Suprapubic skin (tissue), 4 donors: ENCODE measurements at places on chromosomes 7 and 10.

DNA sequence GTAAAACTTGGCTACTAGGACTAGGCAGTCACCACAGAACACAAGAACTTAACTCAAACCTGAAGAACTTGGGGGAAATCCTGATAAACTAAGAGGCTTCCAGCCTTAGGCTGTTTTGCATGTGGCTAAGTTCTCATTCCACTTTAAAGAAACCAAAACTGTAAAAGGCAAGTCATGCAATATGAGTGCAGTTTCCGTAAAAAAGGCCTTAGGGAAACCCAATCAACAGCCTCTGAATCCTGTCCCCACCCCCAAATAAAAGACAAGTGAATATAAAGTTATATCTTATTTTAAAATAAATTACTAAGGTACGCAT is 95.1 kb downstream of the USP6NL start:
- no peak for DNase-seq
- no peaks in the 10 kb centered on the region for H3K27me3 ChIP-seq
- no peak overlapping the region for H3K4me3 ChIP-seq
- peaks cover 7% of the 10 kb centered on the region for H3K4me1 ChIP-seq

- H3K36me3 ChIP-seq, result no peaks in the 10 kb centered on the region
- H3K27ac ChIP-seq, result no peak overlapping the region
- peaks cover 3% of the 10 kb centered on the region for H3K4me1 ChIP-seq
- no peak overlapping the region for H3K4me3 ChIP-seq
- no peaks in the 10 kb centered on the region for H3K27me3 ChIP-seq
Observed at GRCh38 chr7:121178452-121178851, 150.3 kb upstream of the WNT16 start.

DNA sequence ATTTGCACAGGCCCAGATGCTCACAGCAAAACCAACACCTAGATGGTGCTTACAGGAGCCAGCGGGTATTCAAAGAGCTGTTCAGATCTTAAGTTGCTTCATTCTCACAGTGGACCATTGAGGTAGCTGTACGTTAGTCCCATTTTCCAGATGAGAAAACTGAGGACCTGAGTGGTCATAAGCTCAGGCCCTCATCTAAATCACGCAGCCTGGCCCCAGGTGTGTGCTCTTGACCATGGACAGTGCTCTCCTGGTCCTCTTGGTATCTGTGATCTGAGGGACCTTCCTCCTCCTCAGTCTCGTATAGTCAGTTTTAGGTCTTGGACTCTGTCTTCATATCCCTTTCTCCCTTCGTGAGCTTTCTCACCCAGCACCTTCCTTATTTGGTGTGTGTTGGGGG is 43.7 kb downstream of the HTRA1 start:
- no peak overlapping the region for H3K27ac ChIP-seq
- peaks cover 31% of the 10 kb centered on the region for H3K36me3 ChIP-seq
- no peaks in the 10 kb centered on the region for H3K27me3 ChIP-seq

GRCh38 chr7:27640884-27641574 is 21.7 kb downstream of the HIBADH start:
- DNase-seq, result no peak
- peaks cover 15% of the 10 kb centered on the region for H3K4me1 ChIP-seq
- H3K27ac ChIP-seq, result no peak overlapping the region
- H3K27me3 ChIP-seq, result no peaks in the 10 kb centered on the region
- no peaks in the 10 kb centered on the region for H3K36me3 ChIP-seq

DNA sequence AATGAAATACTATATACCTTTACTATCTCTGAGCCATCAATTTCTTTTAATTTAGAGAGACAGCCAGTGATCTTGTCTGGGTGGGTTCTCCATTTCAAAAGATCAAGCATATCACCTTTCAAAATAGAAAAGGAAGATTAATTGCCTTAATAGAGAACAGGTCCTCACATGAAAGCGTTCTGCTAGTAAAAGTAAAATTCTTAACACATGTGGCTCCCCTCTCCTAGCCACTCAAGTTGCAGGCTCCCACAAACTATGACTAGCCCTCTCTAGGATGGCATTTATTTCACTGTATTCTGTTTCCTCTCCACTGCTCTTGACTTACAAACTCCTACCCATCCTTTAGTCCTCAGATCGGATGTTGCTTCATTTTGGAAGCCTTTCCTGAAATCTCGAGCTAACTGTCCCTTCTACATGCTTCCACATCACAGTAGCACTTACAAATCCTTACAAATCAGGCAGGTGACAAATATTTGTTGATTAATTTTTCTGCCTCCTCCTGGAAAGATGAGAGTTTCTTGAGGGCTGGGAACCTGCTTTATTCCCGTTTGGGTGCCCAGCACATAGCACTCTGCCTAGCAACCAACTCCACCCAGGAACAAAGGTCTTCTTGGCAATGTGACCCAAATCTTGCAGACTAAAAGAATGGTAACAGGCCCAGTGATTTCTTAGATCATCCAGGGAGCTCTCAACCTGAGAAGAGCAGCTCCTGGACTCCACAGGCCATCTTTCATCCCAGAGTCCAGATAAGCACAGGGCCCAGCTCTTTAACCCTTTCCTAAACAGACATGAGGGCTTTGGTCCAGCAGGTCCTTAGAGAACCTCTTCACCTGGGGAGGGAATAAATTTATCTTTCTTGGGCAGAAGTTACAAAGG is 310.4 kb upstream of the IMMP2L start:
- DNase-seq, result no peak
- peaks cover 3% of the 10 kb centered on the region for H3K4me1 ChIP-seq
- no peaks in the 10 kb centered on the region for H3K27me3 ChIP-seq
- no peak overlapping the region for H3K4me3 ChIP-seq

DNA sequence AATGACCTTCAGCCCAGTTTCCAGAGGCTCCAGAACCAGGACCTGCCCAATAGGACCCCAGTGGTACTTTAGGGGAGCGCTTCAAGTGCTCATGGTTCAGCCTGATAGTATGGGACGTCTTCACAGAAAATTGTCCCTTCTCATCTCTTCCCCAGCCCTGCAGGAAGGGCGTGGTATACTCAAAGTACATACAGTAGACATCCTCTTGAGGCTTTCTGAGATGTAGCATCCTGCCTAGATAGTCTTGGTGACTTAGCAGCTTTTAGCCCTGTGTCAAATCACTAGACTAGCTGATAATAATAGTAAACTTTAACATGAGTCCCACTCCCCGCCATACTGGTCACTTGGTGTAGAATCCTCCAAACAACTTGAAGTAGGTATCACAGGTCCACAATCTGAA is 193.2 kb downstream of the CYP26A1 start:
- no peaks in the 10 kb centered on the region for H3K4me1 ChIP-seq
- DNase-seq, result no peak
- H3K4me3 ChIP-seq, result no peak overlapping the region
- H3K36me3 ChIP-seq, result no peaks in the 10 kb centered on the region
- no peaks in the 10 kb centered on the region for H3K27me3 ChIP-seq

DNA sequence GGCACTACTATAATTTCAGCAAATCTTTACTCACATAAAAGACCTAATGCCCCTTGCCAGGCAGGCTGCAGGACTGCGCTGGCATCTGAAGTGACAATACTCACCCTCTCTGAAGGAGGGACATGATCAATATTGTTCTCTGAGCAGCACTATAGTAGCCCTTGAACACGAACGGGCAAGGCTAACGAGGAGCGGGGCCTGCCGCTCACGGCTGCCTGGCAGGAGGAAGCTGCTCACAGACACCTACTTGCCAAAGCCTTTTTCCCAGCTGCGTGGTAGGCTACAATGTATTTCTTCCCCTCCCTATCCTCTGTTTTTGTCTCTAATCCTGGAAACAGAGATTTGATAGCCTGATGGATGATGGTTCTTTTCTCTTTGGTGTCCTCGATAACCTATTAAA is 19.9 kb downstream of the PUS7 start:
- no peak overlapping the region for H3K27ac ChIP-seq
- DNase-seq, result no peak
- H3K36me3 ChIP-seq, result peaks cover 58% of the 10 kb centered on the region
- H3K27me3 ChIP-seq, result no peaks in the 10 kb centered on the region
- no peak overlapping the region for H3K4me3 ChIP-seq
- H3K4me1 ChIP-seq, result no peaks in the 10 kb centered on the region

GRCh38 chr7:69334701-69335100 is 263.6 kb upstream of the AUTS2 start:
- peaks cover 9% of the 10 kb centered on the region for H3K27me3 ChIP-seq
- H3K36me3 ChIP-seq, result no peaks in the 10 kb centered on the region
- no peak overlapping the region for H3K4me3 ChIP-seq
- DNase-seq, result no peak
- no peak overlapping the region for H3K27ac ChIP-seq

GRCh38 chr10:125565046-125565445 is 117.9 kb downstream of the TEX36 start:
- H3K27me3 ChIP-seq, result no peaks in the 10 kb centered on the region
- no peaks in the 10 kb centered on the region for H3K36me3 ChIP-seq
- H3K4me1 ChIP-seq, result no peaks in the 10 kb centered on the region
- no peak for DNase-seq
- no peak overlapping the region for H3K4me3 ChIP-seq

DNA sequence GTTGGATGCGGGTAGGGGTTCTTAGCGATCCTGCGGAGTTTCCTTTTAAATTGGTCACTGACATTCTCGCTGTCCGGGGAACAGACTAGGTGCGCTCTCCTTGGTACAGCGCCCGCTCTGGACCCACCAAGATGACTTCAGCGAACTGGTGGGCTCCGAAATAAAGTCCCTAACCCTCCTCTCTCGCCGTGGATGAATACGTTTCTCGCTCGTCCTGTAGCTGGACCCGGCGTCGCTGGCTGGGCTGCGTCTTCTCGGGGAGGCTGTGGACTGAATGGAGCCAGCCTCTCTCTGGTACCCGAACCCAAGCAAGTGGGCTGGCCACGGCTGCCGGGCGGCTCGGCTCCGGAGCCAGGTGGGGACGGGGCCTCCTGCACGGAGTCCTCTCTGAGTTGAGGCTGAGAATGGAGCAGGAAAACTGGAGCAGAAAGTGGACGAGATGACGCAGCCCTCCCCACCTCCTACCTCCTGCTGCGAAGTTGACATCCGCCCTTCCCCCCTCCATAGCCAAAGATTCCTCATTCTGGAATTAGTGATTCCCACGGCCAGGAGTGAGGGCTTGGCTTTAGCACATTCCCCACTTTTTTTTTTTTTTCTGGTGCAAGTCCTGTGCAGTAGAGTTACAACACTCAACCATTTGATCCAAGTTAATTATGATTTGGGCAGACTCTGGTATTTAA is 1.5 kb downstream of the UNC5B start:
- peak; percentile 75 for DNase-seq
- H3K27ac ChIP-seq, result peak overlapping the region; percentile 20
- H3K4me3 ChIP-seq, result peak overlapping the region; percentile 73
- H3K36me3 ChIP-seq, result no peaks in the 10 kb centered on the region

GRCh38 chr10:21030091-21030490 is 133.0 kb upstream of the NEBL start:
- H3K4me1 ChIP-seq, result no peaks in the 10 kb centered on the region
- H3K36me3 ChIP-seq, result no peaks in the 10 kb centered on the region
- no peak overlapping the region for H3K27ac ChIP-seq
- no peaks in the 10 kb centered on the region for H3K27me3 ChIP-seq
- H3K4me3 ChIP-seq, result no peak overlapping the region
- DNase-seq, result no peak

DNA sequence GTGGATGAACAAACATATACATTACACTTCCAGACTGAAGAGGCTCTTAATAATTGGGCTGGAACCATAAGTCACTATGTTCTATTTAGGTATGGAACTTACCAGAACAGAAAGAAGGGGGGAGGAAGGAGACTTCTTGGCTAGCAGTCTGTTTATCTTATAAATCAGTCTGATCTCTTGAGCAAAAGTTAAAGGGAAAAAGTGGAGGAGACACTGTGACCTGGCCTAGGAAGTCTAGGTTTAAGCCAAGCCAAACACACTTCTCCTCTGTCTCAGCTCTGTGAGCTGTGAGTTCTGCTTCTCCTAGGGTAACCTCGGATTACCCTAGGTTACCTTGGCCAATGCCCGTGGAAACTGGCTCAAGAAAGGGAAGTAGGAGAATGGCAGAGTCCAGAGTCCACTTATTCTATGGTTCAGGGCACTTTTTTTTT is 95.2 kb downstream of the PFKFB3 start:
- no peaks in the 10 kb centered on the region for H3K36me3 ChIP-seq
- H3K4me3 ChIP-seq, result no peak overlapping the region
- no peak overlapping the region for H3K27ac ChIP-seq
- DNase-seq, result no peak

DNA sequence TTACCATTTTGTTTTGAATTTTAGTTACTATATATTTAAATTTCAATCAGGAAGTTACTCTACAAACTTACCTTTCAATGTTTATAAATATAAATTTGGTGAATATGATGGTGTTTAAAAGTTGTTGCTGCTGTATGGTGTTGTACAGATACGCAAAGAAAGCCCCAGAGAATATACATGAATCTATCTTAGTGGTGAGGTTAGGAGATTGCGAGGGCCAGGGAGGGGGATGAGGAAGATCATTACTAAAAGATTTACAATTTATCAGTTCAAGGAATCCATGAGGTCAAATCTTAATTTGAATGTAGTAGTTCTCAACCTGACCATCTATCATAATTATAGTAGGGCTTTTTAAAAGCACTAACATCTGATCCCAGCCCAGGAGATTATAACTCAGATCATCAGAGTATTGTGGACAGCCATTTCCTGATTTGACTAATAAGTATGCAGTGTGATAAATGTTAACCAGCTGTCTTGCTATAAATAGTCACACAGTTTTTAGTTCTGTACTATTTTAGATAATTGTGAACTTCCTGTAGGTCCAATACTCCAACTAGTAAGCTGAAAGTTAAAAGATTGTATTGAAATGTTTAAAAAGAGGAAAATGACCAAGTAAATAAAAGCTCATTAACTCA is 23.6 kb downstream of the FAM3C start:
- DNase-seq, result no peak
- no peaks in the 10 kb centered on the region for H3K27me3 ChIP-seq
- H3K36me3 ChIP-seq, result peaks cover 20% of the 10 kb centered on the region
- H3K4me1 ChIP-seq, result peaks cover 6% of the 10 kb centered on the region
- H3K4me3 ChIP-seq, result no peak overlapping the region

DNA sequence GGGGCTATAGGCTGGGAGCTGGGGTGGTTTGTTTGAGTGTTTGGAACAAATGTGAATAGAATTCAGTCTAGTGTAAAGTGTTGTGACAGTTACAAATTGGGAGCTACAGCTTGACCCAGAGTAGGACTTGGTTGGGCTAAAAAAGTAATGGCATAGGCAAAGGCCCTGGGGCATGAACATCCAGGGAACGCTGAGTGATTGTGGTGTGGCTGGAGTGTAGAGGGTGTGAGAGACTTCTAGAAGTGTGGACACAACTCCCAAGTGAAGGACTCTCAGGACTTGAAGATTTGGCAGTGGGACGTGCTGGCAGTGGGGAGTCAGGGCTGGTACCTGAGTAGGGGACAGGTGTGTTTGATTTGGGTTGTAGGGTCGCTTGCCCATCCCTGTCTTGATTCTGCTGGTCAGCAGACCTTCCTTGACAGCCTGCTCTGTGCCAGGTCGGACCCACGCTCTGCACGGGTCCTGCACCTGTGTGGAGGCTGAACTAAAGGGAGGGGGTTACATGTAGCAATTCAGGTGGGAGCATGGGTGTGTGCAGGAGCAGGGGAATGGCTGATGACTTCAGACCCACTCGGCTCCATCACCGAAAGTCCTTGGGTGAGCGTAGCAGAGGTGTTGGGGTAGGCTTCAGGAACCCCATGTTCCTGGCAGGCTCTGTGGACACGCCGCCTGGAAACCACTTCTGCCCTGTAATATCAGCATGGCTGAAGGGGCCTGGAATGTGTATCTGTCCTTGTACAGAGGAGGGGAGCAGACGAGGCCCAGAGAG is 43.3 kb downstream of the ZMIZ1 start:
- H3K27ac ChIP-seq, result peak overlapping the region; percentile 76
- no peak overlapping the region for H3K4me3 ChIP-seq
- H3K27me3 ChIP-seq, result no peaks in the 10 kb centered on the region
- H3K4me1 ChIP-seq, result peaks cover 79% of the 10 kb centered on the region
